ENCODE measurements at places on chromosomes 7 and 10. TPM values are rescaled to one million over a fixed set of nuclear protein-coding genes. Genes with fewer than 3 reads are reported as not detected.

Gene GIMAP2
- 244 TPM for total RNA-seq

Gene INSYN2A
- total RNA-seq = not detected

Gene STAG3
- total RNA-seq = 6.5 TPM

DNA sequence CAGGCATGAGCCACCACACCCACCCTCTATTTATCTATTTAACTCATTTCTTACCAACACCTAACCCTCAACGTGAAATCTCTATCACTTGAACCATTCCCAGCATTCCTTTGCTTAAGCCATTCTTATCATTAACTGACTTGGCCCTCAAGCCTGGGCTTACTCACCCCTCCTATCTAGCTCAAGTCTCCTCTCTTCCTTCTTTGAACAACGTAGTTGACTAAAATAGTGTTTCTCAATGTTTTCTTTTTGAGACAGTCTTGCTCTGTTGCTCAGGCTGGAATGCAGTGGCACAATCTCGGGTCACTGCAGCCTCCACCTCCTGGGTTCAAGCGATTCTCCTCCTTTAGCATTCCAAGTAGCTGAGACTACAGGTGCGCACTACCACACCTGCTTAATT, 7.0 kb downstream of the ANXA7 start:
- H3K27me3 ChIP-seq = no peaks in the 10 kb centered on the region
- DNase-seq = no peak
- peaks cover 44% of the 10 kb centered on the region for H3K4me1 ChIP-seq
- no peak overlapping the region for H3K27ac ChIP-seq
- H3K36me3 ChIP-seq = no peaks in the 10 kb centered on the region

- H3K36me3 ChIP-seq = no peaks in the 10 kb centered on the region
- no peak overlapping the region for H3K27ac ChIP-seq
- H3K27me3 ChIP-seq = peaks cover 3% of the 10 kb centered on the region
- no peaks in the 10 kb centered on the region for H3K4me1 ChIP-seq
- H3K4me3 ChIP-seq = no peak overlapping the region
Observed at GRCh38 chr7:36071605-36072004, 81.4 kb upstream of the EEPD1 start.

DNA sequence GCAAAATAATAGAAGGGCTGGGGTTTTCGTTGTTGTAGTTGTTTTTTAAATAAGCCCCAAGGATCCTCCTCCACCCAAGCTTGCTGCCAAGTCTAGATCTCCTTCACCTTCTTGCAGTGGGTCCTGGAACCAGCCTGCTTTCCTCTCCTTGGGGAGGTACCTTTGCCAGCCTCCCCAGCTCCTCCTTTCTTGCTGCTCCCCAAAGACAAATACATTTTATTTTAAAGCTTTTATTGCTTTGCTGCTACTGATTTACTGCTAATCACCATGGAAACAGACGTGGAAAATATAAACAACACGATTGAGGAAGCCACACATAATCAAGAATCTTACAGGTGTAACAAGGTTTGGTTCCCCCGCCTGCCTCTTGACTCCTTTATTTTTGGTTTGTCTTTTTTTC, 17.4 kb upstream of the SLF2 start:
- DNase-seq = no peak
- no peak overlapping the region for H3K4me3 ChIP-seq
- H3K4me1 ChIP-seq = no peaks in the 10 kb centered on the region

Gene CFAP69
- total RNA-seq = 0.58 TPM

DNA sequence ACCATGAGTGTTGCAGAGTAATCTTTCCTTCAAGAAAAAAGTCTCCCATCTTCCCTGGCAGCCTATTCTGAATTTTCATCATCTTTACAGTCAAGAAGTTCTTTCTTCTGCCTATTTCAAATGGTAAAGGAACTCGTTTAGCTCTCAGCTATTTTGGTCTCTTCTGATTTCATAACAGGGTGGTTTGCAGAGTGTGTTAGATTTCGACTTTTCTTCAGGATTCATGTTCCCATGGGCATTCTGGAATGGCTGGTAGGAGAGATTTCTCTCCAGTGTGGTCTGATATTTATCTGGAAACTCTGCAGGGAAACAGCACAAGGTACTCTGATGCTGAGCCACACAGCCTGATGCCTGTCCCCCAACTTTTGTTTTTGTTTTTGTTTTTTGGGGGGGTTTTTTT, 111.1 kb upstream of the FAM171A1 start:
- no peak overlapping the region for H3K27ac ChIP-seq
- no peaks in the 10 kb centered on the region for H3K4me1 ChIP-seq
- H3K27me3 ChIP-seq = no peaks in the 10 kb centered on the region
- DNase-seq = no peak
- no peak overlapping the region for H3K4me3 ChIP-seq

Gene TNKS2
- 65.5 TPM for total RNA-seq

Measured in CD4-positive, alpha-beta memory T cell (primary cell).